Pericardium fibroblast (primary cell): ENCODE measurements at places on chromosomes 5 and 9. TPM values are rescaled to one million over a fixed set of nuclear protein-coding genes. Genes with fewer than 3 reads are reported as not detected.

FOXD4L6 gene
- total RNA-seq, result 0.09 TPM in 1 of 2 replicates, not detected in the other

PCDHGB5 gene
- 19.2 and 23.3 TPM in 2 replicates for total RNA-seq

SLC6A3 gene
- not detected in 2 replicates for total RNA-seq

PCAT7 gene
- total RNA-seq, result under 0.01 TPM in 2 replicates

PLEKHG4B gene
- total RNA-seq, result not detected in 2 replicates

PGM5 gene
- total RNA-seq, result 1.4 and 6.3 TPM in 2 replicates

NOP16 gene
- 7.1 and 14.5 TPM in 2 replicates for total RNA-seq

PDE8B gene
- total RNA-seq, result 0.09 and 0.47 TPM in 2 replicates

CATSPER3 gene
- total RNA-seq, result not detected in 2 replicates

P4HA2 gene
- total RNA-seq, result 179 and 202 TPM in 2 replicates

SPATA31D4 gene
- total RNA-seq, result not detected in 2 replicates

GGTA1 gene
- 0.09 and 0.82 TPM in 2 replicates for total RNA-seq
